Astrocyte of the hippocampus (primary cell): ENCODE measurements at places on chromosomes 1 and 21.

DNA sequence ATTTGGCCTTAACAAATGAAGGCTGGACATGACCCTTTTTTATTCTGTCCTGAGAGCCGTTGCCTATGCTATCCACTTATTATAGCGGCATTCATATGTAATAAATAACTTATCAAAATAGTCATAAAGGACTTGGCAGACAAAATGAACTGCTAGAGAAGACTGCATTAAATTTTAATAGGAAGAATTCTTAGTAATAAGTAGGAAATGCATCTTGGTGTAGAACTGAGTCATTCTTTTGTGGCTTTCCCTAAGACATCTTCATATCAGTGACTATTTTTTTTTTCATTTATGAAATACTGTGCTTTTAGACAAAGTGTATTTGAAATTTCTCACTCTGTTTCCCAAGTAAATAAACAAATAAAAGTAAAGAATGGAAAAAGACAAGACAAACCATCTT, 45.6 kb downstream of the PBX1 start:
- no peak for DNase-seq

- DNase-seq = no peak
Observed at GRCh38 chr1:61121631-61122030, 39.3 kb downstream of the NFIA start.

DNA sequence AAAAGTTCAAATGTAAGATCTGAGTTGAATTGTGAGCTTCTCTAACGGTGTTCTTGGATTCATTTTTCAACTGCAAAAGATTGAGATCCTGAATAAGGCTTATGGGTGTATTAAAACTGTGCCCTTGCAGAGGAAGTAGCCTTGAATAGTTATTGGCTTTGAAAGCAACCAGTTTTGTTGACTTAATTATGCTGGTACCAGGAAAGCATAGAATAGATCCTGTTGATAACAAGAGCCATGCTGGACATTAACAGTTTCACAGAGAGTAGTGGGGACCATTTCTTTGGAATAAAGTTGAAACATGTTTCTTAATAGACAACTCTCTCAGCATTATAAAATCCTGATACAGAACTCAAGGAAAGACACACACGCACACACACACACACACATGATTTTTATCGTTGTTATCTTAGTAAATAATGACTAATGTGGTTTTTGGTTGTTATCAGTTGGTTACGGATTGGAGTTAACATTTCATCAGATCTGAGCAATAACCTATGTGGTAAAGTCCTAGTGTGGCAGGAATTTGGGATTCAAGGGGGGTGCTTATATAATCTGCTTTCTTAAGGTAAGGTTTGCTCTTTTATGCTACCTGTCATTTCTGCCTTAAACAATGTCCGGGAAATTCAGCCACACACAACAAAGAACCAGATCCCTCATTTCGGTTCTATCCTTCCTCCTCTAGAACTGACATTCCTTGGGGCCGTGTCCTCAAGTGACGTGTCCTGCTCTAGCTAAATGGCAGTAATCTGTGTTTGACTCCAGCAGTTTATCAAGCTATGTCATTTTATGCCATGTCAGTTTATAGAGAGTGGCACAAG, 330.9 kb downstream of the CHRM3 start:
- DNase-seq = peak; percentile 39

GRCh38 chr1:183004141-183004540, 19.1 kb upstream of the LAMC1 start:
- no peak for DNase-seq

DNA sequence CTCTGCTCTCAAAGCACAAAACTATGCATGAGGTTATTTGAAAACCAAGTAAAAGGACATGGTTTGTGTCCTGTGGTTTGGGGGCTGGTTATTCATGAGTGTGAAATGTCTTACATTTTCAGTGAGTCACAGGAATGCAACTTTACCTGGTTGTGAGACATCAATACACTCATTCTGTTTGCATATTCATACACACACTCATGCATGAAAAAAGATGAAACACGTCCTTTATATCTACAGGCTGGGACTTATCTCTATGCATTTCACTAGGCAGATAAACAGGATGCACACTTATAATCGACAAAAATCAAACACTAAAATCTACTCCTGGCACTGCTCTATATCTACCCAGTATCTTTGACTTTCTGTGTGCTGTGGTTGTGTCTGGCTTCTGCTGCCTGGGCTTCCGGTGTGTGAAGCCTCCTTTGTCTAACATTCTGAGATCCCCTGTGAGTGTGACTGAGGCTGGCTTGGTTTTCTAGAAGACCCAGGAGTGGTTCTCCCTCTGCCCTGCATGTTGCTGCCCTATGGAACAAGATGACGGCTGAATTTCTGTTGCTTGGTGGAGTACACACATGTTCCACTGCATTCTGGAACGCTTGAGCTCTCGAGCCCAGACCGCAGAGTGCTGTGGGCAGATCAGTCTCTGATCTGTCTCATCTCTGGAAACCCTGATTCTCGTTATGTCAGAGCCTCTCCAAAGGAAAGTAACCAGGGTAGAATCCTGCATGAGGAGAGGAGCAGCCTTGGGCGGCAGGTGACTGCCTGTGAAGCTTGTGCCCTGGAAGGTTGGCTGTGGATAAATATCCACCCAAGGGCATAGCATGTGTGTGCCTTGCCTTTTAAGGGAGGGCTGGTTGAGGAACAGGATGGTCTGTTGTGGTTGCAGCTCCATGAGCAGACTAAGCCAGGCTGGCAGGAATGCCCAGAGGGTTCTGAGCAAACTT, 19.7 kb upstream of the FASLG start:
- DNase-seq = peak; percentile 95

DNA sequence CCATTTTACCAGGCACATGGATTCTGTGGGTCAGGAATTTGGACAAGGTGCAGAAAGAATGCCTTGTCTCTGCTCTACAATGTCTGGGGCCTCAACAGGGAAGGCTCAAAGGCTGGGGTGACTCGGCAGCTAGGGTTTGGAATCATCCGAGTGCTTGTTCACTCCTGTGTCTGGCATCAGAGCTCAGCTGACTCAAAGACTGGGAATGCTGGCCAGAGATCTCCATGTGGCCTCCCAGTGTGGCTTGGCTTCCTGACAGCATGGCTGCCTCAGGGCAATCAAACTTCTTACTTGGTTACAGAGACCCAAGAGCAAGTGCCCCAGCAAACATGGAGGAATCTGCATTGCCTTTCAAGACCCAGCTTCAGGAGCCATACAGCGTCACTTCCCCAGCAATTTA, 110.5 kb downstream of the TOMM20 start:
- DNase-seq = peak; percentile 99

GRCh38 chr1:88673446-88673845, 10.6 kb upstream of the PKN2 start:
- no peak for DNase-seq

DNA sequence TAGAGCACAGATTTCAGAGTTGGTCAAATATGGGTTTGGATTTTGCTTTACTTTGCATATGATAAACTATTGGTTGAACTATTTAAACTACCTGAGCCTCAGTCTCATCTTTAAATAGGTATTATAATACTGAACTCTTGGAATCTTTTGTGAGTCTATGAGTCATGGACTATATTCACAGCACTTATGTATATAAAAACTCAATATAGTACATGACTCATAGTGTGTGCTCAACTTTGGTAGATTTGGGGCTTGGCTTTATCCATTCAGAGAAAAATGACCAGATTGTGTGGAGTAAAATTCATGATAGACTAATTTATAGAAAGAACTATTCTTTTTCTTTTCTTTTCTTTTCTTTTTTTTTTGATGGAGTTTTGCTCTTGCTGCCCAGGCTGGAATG, 28.7 kb downstream of the FCRL3 start:
- DNase-seq = no peak

- DNase-seq = peak; percentile 62
Observed at GRCh38 chr1:3380469-3380868, 74.0 kb upstream of the ARHGEF16 start.

GRCh38 chr1:245264226-245264625, 109.4 kb downstream of the KIF26B start:
- DNase-seq = no peak

DNA sequence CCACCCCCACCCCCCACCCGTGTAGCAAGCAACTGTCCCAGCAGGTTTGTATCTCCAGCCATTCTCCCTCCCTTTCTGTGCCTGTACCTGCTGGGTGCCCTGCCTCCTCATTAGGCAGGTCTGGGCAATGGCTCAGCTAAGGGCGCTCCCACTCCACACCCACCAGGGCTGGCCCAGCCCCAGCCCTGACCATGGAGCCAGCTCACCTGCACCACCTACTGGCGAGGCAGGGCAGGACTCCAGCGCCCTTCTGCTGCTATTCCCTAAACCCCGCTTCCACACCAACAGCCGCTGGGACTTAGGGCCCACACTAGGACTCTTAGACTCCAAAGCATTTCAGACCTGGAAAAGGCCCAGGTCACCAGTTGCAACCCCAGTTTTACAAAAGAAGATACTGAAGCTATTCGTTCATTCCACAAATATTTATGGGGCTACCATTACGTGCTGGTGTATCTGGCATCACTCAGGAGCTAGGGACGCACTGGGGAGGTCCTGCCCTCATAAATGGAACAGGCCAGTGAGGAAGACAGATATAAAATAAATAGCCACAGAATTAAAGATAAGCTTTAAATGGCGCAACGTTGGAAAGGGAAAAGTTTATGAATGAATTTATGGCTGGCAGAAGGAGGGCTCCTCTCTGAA, 24.0 kb downstream of the PGLYRP3 start:
- DNase-seq = no peak

DNA sequence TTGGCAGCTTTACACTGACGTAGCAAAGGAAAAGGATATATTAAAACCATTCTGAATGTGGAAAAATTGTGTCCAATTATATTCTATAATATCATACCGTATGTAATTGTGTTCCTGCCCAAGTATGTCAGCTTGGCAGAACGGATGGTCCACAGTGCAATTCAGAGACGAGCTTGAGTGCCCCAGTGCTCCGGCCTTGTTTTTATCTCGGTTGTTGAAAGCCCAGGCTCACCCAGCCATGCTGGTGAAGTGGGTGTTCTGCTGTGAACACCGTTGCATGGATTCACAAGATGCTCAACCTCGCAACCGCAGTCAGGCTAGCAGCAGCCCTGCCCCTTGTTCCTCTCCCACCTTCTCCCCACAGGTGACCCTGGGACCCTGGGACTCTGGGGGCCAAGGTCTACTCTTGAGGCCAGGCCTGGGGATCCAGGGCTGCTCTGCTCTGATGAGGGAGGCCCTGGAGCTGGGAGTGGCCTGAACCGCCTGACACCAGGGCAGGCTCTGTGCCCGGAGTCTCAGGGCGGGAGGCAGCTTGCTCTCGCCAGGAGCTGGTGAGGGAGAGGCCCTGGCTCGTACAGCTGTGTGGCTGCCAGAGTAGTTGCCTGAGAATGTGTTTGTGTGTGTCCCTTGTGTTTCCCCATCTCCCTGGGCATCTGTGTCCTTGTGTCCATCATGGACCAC, 11.2 kb downstream of the PTPRF start:
- DNase-seq = peak; percentile 71

GRCh38 chr1:116491700-116492357, 79.0 kb downstream of the CD58 start:
- no peak for DNase-seq
